IPS-NIHi11 (cell line): ENCODE measurements at places on chromosomes 16 and 17.
A peak's percentile ranks its signal among the peaks of the same experiment; 100 is the strongest.

DNA sequence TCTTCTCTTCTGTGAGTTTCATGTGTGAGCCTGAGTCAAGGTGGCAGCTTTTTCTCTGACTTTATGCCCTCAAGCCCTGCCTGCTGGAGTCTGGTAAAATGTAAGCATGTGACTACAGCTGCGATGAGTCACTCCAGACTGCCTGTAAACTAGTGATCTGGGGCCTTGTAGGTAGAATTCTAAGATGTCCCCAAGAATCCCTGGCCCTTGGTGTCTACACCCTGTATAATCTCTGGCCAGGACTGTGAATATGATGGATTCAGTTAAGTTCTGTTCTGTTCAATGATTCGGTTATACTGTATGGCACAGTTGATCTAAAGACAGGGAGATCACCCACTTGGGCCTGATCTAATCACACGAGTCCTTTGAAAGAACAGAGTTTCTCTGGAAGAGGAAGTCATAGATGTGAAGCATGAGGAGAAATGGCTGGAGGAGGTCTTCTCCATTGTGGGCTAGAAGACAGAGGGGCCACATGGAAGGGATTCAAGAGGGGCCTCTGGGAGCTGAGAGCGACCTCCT is 29.8 kb downstream of the PRSS54 start:
- DNase-seq: no peak

GRCh38 chr16:79833559-79833958 is 233.0 kb upstream of the MAF start:
- DNase-seq: no peak

- DNase-seq: peak; percentile 92
Observed at GRCh38 chr16:56191156-56191815, at the start of gene GNAO1. TSS of gene GNAO1 (plus strand) at chr16:56191489. CDS start at chr16:56192236, 747 bp downstream.

DNA sequence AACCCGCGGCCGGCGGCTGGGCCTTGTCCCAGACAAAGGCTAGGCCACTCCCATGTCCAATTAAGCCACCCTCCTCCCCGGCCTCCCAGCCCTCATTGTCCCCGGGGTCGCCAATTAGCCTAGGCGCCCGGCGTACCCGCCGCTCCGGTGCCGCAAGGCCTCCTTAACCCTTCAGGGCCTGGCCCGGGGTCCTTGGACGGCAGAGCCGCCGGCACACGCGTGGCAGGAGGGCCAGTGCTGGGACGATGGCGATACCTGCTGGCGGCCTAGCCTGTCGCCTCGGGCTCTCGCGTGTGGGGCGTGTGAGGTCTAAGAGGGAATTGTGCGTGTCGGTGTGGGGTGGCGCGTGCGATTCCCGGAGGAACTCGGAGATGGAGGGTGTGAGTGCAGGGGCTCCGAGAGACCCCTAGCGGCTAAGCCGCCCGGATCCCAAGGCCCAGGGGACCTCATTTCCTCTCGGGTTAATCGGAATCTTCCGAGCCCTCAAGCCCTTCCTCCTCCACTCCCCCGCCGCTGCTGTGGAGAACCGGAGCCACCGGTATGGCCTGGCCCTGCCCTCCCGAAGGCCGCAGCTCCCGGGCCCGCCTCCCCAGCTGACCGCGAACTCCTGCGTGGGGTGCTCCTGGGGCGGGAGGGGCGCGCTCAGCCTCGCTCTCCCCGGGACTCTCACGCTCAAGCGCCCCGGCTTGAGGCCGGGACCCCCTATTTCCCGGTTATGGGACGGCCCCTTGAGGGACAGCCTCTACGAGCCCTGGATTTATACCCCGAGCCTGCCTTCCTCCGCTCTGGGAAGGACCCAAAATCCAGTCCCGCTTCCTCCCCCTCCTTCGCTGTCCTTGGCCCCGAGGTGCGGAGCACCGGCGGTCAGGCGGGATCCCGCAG is 11.9 kb downstream of the TBX2 start:
- peak; percentile 55 for DNase-seq

DNA sequence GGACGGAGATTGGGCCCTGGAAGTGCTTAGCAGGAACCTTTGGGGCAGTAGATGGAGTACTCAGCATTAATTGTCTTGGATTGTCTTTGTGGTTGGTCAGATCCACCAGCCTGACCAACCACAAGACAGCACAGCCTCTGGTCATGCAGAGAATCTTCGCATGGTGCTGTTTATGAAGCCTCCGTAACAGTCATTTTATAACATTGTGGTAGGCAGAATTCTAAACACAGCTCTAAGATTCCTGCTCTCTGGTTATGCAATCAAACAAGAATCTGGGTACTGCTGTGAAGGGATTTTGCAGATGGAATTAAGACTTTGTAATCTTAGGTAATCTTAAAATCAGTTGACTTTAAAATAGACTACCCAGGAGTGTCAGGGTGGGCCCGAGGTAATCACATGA is 312.2 kb upstream of the GOT2 start:
- DNase-seq: no peak

DNA sequence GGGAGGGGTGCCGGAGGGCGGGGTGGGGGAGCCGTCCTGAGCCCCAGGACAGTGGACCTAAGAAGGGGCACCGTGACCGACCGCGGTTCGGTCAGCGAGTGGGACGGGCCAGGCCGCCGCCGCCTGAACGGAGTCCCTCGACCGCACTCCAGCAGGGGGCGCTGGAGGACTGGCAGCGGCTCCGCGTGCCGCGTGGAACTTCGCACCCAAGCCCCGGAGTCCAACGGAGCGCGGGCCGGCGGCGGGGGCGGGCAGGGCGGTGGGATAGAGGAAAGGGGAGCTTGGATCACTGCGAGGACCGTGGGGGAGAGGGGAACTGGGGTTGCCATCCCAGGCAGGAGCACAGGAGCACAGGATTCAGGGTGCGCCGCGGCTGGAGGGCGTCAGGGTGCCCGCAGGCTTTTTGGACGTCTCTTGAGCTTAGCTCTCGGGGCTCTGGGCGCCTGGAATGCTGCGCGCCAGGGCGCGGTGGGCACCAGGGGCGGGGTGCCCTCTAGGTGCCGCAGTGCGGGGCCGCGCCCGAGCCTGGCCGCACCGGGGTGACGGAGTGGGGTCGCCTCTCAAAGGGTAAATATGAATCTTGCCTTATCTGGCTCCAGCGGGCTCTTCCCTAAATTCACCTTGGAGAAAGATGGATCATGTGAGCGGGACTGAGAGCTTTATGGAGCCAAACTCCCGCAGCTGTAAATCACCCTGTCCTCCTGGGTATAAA is 379 bp upstream of the OTOP2 start:
- peak; percentile 93 for DNase-seq

DNA sequence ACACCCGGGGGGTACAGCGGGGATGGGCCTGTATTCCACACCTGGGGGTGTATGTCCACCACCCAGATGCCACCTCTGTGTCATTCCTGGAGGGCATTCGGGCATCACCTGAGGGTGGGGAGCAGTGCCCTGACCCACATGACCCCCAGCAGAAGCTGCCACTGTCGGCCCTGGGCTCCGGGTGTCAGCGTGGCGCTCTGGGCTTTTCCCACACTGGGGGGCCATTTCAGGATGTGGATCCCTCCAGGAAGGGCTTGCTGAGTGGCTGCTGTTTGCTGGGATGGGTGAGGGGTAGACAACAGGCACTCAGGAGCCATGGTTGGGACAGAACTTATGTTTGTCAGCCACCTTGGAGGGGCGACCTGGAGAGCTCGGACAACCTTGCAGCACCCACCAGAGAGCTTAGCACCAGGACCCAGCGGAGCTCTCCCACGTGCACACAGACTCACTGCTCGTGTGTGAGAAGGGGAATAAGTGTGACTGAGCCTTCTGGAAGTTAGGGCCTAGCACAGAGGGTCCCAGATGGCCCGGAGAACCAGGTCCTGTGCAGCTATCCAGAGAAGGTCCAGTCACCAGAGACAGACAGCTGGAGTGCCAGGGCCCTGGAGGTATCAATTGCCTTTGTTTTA is 102.7 kb downstream of the METRNL start:
- no peak for DNase-seq

DNA sequence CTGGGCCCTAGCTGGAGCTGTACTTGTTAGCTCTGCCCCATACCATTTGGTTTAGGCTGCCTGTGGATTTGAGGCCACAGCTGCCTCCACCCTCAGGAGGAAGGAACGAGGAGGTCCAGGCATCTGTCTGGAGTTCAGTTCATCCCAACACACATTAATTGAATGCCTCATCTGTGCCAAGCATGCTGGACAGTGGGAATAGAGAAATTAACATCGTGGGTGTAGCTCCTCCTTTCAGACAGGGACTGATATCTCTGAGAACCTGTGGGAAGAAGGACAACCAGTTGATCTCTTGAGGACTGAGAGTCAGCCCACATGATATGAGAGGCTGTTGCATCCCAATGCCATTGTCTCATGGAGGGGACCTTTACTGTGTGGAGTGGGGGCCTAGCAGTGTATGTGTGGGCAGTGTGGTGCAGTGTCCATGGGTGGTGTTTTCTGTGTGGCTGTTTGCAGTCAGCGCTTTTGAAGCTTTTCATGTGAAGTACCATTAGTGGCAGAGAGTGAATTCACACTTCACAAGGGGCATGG is 29.4 kb upstream of the DDX52 start:
- DNase-seq: no peak
